ENCODE measurements at places on chromosomes 16 and 17.
A peak's percentile ranks its signal among the peaks of the same experiment; 100 is the strongest.

DNA sequence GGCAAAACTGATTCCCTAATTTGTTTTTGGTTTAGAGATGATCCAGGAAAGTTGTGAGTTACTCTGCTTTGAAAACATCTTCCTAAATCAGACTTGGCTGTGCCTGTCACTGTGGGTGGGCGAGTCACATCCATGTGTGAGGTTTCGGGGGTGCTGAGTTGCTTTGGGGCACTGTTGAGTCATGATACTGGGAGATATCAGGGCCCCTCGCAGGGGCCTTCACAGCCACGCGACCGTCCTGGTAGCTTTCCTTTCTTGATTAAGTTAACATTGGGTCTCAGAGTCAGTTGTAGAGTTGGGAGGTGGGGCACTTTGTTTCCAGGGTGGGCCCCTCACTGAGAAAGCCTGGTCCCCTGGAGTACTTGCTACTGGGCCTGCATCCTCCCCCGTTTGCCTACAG, 58.3 kb upstream of the LGALS9 start:
- no peak for DNase-seq

- peak; percentile 41 for DNase-seq
Measured at GRCh38 chr17:42050393-42051012, at the start of gene C17orf113. C17orf113 (minus strand) TSS chr17:42050601; CDS start chr17:42043376, 7,225 bp downstream.

GRCh38 chr17:42691021-42691545, 8.8 kb downstream of the CNTNAP1 start:
- DNase-seq, result no peak

GRCh38 chr17:43856141-43856540, 9.2 kb downstream of the CD300LG start:
- no peak for DNase-seq

- DNase-seq, result no peak
Measured at GRCh38 chr16:67939507-67940445, 3.1 kb upstream of the PSMB10 start.

GRCh38 chr16:56841659-56842058, 23.3 kb upstream of the SLC12A3 start:
- DNase-seq, result no peak

- DNase-seq, result no peak
Measured at GRCh38 chr16:17812771-17813170, 342.0 kb upstream of the XYLT1 start.

DNA sequence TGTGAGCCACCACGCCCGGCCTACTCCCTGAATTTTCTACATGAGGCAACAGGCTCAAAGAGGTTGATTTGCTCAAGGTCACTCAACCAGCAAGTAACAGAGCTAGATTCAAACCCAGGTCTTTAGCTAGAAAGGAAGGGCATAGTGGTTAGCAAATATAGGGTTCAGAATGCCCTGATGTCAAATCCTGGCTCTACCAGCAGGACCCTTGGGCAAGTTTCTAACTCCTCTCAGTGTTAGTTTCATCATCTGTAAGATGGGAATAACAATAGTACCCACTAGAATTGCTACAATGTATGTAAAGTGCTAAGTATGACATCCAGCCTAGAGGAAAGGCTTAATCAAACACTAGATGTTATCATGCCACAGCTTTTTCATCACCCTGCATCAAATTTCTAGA, 19.1 kb upstream of the CYB5B start:
- DNase-seq, result no peak

- DNase-seq, result no peak
Measured at GRCh38 chr16:84190731-84191388, at the start of gene ADAD2. ADAD2 (plus strand) TSS chr16:84191157; CDS start chr16:84191231, 74 bp downstream.

- no peak for DNase-seq
Measured at GRCh38 chr17:81429821-81430551, 34.7 kb downstream of the BAHCC1 start.

DNA sequence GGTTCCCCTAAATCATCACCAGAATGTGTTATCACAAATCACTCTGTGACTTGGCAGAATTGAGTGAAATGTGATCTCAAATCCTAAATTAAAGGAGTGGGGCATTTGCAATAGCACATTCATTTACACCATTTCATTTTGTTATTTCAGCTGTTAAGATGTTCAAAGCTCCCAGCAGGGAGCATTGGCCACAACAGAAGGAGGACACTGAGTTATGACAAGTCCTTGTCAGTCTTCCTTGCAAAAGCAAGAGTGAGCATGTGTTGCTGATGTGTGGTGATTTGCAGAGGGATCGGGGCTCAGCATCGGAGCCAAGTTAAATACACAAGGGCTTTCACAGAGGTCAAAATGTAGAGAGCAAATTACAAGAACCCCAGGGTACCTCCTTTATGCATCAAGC, 372.2 kb upstream of the CDH5 start:
- DNase-seq, result no peak

DNA sequence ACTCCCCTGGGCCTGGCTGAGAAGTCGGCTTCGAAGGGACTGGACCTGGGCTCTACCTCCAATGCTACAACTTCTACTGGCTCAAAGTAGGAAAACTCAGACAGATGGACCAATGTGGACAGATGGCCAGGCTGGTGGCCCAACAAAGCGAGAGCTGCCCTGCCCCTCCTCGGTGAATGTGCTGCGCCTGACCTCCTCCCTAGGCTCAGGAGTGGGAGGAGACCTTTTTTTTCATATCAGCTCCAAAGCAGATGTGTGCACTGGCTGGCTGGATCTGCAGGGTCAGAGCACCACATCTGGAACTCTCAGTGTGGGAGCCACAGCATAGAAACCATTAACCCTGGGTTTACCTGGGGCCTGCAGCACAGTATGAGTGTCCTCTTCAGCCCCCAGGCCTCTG, 20.8 kb downstream of the ATP6V0D1 start:
- DNase-seq, result peak; percentile 37

DNA sequence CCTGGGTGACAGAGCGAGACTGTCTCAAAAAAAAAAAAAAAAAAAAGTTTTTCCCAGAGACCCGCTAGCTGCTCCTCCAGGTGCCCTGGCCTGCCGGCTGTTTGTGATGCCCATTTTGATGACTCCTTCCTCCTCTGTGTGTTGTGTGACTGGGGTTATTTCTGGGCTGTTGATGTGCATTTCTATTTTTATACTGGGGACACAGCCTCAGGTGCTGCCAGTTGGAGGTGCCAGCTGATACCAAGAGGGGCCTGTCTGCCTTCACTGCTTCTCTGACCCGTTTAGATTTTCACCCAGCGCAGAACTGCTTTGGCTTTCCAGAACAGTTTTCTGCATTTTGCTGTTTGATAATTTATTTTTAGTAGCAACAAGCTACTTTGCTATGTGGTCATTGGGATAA, 6.7 kb downstream of the PLA2G15 start:
- no peak for DNase-seq

GRCh38 chr17:63855185-63855584, 12.7 kb upstream of the SMARCD2 start:
- no peak for DNase-seq

DNA sequence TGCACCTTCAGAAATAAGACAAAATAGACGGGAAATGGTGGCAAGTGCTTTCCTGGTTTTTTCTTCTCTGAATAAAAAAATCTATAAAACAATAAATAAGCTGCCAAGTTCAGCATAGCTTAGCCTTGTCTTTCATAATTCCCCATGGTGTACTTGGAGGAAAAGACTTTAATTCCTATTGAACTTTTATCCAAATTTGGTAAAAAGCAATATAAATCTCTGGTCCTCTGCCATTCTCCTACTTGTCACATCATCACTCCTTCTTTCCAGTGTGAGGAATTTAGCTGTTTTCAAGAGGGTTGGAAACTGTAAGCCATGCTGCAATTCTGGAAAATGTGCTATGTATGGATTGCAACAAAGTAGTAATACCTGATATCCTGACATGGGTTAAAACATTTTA, 551.8 kb upstream of the KIF2B start:
- peak; percentile 43 for DNase-seq

DNA sequence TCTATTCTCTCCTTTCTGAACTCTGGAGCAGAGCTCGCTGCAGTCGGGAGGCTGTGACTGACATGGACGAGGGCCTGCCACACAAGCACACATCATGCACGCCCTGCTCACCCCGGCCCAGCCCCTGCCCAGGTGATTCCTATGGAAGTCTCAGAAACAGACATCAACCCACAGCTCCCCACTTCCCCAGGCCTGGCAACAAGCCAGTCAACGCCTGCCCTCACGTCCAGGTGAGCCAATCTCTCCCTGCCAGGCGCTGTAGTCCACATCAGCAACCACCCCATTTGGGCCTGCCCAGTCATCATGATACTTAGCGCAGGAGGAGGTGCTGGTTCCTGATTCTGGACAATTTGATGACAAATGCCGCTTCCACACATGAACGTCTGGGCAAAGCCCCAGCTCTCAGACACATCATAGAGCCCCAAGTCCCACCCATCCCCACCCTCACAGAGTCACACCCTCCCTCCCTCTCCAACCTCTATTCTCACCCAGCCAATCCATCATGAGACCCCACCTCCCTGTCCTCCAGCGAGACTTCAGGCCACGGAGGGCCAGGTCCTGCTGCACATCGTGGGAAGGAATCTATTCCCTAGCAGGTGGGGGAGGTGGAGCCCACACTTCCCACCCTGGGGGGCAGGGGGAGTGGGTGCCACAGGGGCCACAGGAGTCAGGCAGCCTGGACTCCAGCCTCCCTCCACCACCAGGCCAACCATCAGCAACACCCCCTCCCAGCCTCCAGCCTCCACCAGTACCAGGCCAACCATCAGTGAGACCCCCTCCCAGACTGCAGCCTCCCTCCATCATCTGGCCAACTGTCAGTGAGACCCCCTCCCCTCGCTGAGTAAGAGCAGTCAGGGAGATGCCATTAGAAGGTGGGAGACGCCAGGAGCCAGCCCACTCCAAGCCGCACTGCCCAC, 33.7 kb upstream of the GSG1L start:
- DNase-seq, result no peak

GRCh38 chr16:75261590-75262078, 10.2 kb upstream of the BCAR1 start:
- no peak for DNase-seq

- DNase-seq, result peak; percentile 35
Measured at GRCh38 chr16:27495191-27495590, 54.5 kb downstream of the GTF3C1 start.

DNA sequence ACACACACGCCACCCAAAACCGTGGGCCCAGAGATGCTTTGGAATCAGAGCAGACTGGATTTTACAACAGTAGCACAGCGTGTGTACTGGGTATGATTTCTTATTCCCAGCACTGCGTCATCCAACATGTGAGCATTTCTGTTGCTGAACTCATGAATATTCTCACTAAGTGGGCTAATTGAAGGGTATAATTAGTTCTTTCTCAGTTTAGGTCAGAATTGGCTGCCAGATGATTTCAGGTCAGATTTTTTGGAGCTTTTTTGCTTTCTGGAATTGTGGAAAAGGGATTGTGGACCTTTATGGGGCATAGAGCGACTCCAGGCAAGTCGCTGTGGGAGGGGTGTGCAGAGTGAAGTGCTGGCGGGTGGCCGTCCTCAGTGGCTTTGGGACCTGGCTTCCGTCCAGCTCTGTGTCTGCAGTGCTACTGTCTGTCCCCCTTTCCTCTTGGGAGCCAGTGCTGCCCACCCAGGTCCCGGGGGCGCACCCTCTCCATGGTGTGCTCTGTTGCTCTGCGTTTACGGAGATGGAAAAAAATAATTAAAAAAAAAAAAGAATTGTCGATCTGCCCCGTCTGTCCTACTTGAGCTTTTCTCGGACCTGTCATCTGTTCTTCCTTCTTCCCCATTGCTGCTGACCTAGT, 25.0 kb downstream of the FOXK2 start:
- DNase-seq, result no peak

DNA sequence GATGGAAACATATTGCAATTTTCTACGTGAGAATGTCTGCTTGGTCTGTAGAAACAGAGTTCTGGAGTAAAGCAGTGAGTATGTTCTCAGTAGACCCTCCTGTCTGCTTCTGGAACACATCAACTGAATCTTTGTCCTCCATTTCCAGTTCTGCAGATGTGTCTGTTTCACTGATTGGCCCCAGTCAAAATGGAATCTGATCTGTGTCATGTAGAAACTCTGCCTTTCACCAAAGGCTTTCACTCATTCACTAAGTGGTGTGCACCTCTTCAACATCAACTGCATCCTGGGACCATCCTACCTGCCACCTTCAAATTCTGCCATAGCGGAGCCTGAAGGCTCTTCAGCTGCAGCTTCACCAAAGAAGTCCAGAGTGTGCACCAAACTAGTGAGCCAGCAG, 2.8 kb upstream of the ZNF267 start:
- no peak for DNase-seq

- DNase-seq, result no peak
Measured at GRCh38 chr16:49806446-49806845, 49.5 kb downstream of the ZNF423 start.

GRCh38 chr16:83227336-83227735, 580.4 kb upstream of the HSBP1 start:
- no peak for DNase-seq

DNA sequence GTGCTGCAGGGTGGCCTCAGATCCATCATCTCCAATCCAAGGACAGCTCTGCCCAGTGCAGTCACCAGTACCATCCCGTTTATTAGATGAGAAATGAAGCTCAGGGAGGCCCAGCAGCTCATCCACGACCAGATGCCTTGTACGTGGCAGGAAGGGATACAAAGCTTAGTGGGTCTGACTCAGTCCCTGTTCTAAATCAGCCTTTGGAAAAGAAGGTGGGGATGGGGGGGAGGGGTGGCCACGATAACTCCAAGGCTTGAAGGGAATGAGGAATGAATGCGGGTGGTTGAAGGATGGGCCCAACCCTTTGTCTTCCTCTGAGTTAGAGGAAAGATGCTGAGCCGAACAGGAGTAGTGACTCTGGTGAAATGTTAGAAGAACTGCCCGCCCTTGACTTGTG, 25.8 kb downstream of the LLGL2 start:
- no peak for DNase-seq

GRCh38 chr17:47714773-47715396, 18.2 kb upstream of the TBX21 start:
- no peak for DNase-seq

- DNase-seq, result no peak
Measured at GRCh38 chr17:72122010-72122764, 1.4 kb downstream of the SOX9 start.

GRCh38 chr17:1931844-1932579, 93.1 kb downstream of the RTN4RL1 start:
- DNase-seq, result peak; percentile 62
